ENCODE measurements at places on chromosomes 4 and X. TPM values are rescaled to one million over a fixed set of nuclear protein-coding genes. Genes with fewer than 3 reads are reported as not detected.

The CTAG2 gene
- total RNA-seq = not detected

The ELF4 gene
- total RNA-seq = 31.8 TPM

The RPS6KA6 gene
- 0.27 TPM for total RNA-seq

DNA sequence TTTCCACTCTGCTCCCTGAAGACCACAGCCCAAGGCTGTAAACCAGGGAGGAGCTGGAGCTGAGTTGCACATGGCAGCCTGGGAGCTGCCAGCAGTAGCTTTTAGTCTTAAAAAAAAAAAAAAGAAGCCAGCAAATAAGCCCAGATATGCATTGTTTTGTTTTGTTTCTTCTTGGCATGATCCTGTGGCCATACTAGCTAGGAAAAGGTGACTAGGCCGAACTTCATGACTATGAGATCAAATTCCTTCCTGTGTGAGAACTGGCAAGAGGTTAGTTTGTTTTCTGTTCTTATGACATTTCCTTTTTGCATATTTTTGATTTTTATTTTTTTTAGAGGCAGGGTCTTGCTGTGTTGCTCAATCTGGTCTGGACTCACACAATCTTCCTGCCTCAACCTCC, 323.3 kb downstream of the DCTD start:
- DNase-seq = no peak
- no peaks in the 10 kb centered on the region for H3K27me3 ChIP-seq
- H3K36me3 ChIP-seq = no peaks in the 10 kb centered on the region
- H3K27ac ChIP-seq = no peak overlapping the region
- H3K4me3 ChIP-seq = no peak overlapping the region

Data from activated T-helper 2 cell treated with anti-CD3 and anti-CD28 coated beads, Interferon-gamma antibody, Interleukin-2, Interleukin-4, amounts not matched to agents 10 μg/mL and 5 μg/mL and 100 μg/mL, durations not matched to agents 14 hours and 24 hours and 36 hours (primary cell).